ENCODE measurements at places on chromosomes 2 and 18. TPM values are rescaled to one million over a fixed set of nuclear protein-coding genes. Genes with fewer than 3 reads are reported as not detected.

Gene TMEM237
- 26.3 TPM for total RNA-seq

Gene IL1F10
- not detected for total RNA-seq

Gene GREB1
- 0.09 TPM for total RNA-seq

Gene PLGLB1
- 0.18 TPM for total RNA-seq

Gene IDH1
- 83.4 TPM for total RNA-seq

Gene MBD1
- 77.2 TPM for total RNA-seq

Gene MOGAT1
- not detected for total RNA-seq

Gene BMP10
- total RNA-seq = not detected

Gene THOC1
- total RNA-seq = 36.8 TPM

Gene LIMS4
- 19.5 TPM for total RNA-seq

Gene GLI2
- total RNA-seq = 0.38 TPM

Gene NABP1
- total RNA-seq = 44.1 TPM

Gene LHCGR
- total RNA-seq = not detected

Gene PCARE
- under 0.01 TPM for total RNA-seq

Gene RPRM
- total RNA-seq = not detected

Gene GALNT3
- 0.09 TPM for total RNA-seq

Gene PLEKHH2
- 0.28 TPM for total RNA-seq

Gene UCN
- total RNA-seq = 0.09 TPM

Gene CRYGC
- total RNA-seq = not detected

Gene IL1RL1
- total RNA-seq = 89.9 TPM

Gene RFTN2
- total RNA-seq = 3.8 TPM

Gene NEU2
- not detected for total RNA-seq
